ENCODE measurements at places on chromosomes 4 and X.

DNA sequence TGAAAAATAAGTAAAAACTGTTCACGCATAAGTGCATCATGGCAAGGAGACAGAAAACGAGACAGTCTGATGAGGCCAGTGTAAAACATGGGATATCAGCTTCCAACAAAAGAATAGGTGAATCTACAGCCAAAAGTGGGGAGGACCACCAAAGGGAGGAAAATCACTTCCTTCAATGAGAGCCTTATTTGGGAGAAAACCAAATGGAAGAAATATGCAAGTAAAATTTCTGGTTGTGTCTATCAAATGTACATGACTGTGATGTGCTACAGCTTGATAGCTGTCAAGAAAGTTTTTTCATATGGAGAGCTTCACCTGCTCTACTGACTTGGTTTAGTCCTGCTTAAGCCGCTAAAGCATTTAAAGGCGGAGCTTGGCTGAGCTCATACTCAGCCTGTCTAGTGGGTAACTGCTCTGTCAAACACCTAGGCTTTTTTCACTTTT is 66.2 kb downstream of the MAGEA1 start:
- DNase-seq: peak; percentile 7

- DNase-seq: no peak
Observed at GRCh38 chrX:39995457-39995856, 102.3 kb downstream of the BCOR start.

- DNase-seq: no peak
Observed at GRCh38 chr4:8539661-8540060, 40.5 kb upstream of the GPR78 start.

- no peak for DNase-seq
Observed at GRCh38 chr4:28481565-28481964, 1620.9 kb downstream of the STIM2 start.

DNA sequence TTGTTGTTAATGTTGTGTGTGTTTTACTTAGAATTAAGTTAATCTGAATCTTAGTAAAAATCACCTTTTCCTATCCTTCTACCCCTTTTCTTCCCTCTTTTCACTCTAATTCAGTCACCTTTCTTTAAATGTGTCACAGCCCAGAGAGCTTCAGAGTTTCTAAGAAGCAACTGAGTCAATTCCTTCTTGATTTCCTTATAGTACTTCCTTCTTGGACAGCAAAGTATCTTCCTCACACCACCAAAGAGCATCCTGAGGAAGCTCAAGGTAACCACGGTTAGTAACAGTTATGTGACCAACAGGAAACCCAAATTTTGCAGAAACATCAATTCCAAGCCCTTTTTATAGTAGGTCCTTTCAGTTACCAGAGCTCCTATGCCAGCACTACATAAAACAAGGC is 243.2 kb upstream of the BMP3 start:
- no peak for DNase-seq

- no peak for DNase-seq
Observed at GRCh38 chr4:65825116-65825753, 154.9 kb upstream of the EPHA5 start.

- DNase-seq: no peak
Observed at GRCh38 chr4:122758033-122758432, 25.5 kb downstream of the BBS12 start.

GRCh38 chr4:127229855-127230608 is 402.7 kb upstream of the INTU start:
- no peak for DNase-seq

DNA sequence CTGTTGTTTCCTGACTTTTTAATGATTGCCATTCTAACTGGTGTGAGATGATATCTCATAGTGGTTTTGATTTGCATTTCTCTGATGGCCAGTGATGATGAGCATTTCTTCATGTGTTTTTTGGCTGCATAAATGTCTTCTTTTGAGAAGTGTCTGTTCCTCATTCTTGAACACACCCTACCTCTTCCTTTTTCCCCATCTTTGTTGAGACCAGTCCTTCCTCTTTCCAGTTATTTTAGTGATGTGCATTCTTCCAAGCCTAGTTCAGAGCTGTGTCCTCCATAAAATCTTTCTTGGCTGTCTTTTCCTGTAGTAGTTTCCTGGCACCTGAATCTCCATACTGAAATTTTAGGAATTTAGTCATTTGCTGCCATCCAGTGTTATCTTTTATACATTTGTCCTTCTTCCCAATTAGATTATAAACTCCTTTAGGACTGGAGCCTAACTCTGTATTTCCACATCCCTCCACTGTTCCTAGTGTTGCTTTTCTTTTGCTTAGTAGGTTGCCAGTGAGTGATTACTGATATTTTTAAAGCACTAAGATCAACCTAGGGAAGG is 11.4 kb downstream of the FHIP1A start:
- no peak for DNase-seq

DNA sequence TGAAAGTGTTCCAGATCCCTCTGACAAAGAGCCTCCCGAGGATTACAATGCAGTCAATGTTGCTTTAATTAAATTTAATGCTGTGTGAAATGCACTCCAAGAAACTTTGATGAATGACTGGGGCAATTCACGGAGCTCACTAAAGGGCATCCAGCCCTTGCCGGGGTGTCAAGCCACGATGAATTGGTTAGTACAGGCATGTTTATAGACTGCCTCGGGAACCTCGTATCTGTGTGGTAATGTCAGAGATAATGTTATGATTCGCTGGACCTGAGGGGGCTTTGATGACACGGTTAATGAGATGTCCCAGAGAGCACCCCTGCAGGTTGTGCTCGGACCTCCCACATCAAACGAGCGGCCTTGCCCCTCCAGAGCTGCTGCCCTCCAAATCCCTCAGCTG is 428.8 kb downstream of the NKX6-1 start:
- DNase-seq: no peak

GRCh38 chr4:5754529-5754881 is 43.5 kb downstream of the EVC start:
- no peak for DNase-seq

DNA sequence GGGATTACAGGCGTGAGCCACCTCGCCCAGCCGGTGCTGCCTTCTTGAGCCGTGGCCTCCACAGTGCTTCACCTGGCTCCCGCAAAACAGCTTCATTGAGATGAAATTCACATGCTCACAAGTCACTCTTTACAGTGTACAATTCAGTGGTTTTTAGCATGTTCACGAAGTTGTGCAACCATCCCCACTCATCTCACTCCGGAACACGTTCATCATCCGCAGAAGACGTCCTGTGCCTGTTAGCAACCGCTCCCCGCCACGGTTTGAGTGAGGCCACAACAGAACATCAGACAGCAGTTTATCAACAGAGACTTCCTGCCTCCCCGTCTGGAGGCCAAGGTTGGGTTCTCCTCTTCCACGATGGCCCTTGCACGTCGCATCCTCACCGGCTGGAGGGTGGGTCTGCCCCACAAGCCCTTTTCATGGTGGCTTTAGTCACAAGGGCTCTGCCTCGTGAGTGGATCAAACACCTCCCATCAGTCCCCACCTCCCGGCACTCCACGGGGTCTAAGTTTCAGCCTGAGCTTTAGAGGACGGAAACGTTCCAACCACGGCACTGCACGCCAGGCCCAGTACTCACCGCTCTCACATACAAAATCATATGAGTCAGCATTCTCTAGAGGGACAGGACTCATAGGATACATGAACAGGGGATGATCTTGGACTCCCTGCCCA is 29.6 kb upstream of the SPON2 start:
- no peak for DNase-seq

DNA sequence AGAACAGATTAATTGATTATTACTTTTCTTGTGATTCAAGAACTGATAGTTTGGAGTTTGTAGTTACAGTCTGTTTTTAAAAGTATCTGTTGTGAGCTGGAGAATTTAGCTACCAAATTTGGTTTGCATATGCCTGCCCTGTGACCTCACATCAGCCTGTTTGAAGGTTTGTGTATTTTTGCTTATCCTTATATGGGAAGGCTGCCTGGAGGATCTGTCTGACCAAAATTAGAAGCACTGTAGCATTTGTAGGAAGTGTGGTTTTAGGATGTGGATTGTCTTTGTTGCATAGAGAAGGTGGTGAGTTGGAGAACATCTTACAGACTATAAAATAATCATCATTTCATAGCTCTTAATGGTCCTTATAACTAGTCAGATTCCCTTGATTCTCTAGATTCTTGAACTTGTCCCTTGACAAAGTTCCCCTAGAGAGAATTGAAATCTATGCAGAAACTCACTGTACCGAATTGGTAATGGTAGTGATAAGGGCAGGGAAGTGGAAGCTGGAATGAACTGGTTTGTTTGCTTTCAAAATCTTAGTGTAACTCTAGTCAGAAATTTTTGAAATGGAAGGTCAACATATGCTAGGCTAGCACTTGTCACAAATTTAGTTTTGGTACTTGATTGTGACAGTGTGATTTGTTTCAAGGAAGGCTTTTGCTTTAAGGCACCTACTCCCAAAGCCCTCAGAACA is 57.3 kb downstream of the SH3BGRL start:
- DNase-seq: no peak

GRCh38 chr4:67522851-67523671 is 22.2 kb downstream of the CENPC start:
- DNase-seq: no peak

- no peak for DNase-seq
Observed at GRCh38 chr4:136768925-136769275, 763.4 kb downstream of the PCDH18 start.

GRCh38 chr4:69748173-69748572 is 12.2 kb downstream of the SULT1B1 start:
- no peak for DNase-seq

Data from NCI-H1105 (cell line).